NCI-H146 (cell line): ENCODE measurements at places on chromosomes 11 and 22.
A peak's percentile ranks its signal among the peaks of the same experiment; 100 is the strongest.

DNA sequence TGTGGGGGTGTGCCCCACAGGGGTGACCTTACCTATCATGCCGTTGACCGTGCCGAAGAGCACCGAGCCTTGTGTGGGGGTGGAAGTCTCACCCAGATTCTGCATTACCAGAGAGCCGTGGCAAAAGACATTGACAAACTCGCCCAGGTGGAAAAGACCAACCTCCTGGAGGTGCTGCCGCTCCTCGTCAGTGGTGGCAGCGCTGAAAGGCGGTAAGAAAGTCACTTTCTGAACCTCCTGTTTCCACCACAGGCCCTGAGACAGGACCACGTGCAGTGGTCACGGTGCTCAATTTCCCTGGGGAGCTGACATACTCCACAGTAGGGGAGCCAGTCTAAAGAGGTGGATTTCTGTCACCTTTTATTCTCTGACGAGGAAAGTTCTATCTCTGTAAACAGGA is 7.4 kb upstream of the VWCE start:
- DNase-seq = no peak

DNA sequence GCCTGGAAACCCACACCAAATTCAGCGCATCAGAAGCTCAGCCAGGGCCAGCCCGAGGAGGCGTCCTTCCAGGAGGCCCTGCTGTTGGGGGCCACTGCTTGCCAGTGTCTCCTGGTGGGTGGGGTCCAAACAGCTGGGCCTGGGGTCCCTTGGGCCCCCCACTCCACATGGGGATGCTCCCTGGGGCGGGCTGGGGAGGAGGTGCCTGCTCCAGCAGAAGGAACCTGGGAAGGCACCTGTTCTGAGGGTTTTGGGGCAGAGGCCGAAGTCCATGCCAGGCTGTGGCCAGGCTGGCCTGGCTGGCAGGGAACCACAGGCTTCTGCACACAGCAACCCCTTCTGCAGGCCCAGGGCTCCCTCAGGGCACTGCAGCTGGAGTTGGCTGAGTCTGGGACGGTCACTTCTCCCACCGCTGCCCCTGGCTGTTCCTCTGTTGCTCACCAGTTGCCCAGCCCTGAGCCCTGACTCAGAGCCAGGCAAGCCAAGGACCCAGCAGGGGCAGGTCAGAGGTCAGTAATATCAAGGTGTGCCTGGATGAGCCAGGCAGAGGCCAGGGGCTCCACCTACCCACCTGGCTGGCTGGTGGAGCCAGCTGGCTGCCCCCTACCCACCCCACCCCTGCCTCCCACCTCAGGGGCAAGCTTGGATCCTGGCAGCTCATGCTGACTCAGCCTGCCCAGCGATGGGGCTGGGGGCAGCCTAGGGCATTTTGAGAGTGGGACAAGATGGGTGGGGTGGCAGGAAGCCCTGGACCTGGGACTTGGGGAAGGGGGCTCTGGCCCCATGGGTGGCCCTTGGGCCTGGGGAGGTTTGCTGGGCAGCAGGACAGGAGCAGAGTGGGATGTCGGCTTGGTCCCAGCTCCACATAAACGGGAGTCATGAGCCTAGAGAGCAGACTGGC is 12.0 kb upstream of the PHLDA2 start:
- peak; percentile 12 for DNase-seq

- DNase-seq = no peak
Observed at GRCh38 chr11:97364047-97364446, 974.2 kb downstream of the JRKL start.

GRCh38 chr11:35100013-35100383 is 39.0 kb upstream of the CD44 start:
- DNase-seq = no peak

DNA sequence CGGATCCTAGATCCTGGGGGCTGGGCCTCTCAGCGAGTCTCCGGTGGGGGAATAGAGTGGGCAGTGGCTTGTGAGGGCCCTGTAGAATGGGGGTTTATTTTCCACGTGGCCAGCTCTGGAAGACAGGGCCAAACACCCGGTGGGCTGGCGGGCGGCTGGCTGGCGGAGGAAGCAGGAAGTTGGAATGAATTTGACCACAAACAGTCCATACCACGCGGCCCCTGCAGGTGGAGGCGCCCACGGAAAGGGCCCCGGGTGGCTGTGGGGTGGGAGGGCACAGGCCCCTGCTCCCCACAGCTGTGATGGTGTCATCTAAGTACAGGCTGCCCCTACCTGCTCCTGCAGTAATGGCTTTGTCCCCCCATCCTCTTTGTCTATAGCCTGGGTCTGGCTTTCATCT is 15.1 kb downstream of the MCAT start:
- no peak for DNase-seq

DNA sequence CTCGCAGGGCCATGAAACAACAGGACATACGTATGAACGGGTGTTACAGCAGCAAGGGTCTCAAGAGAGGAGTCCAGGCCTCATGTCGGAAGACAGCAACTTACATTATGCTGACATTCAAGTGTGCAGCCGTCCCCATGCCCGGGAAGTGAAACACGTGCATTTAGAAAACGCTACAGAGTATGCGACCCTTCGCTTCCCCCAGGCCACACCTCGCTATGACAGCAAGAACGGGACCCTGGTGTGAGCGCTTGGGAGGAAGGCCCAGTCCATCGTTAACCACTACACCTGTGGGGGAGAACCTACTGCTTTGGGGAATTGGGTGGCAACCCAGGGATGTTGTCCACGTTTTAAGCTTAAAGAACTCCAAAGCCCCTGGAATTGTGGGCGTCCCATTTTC is 7.2 kb downstream of the C11orf52 start:
- no peak for DNase-seq

- DNase-seq = no peak
Observed at GRCh38 chr11:64998141-64998540, 1.4 kb upstream of the BATF2 start.

DNA sequence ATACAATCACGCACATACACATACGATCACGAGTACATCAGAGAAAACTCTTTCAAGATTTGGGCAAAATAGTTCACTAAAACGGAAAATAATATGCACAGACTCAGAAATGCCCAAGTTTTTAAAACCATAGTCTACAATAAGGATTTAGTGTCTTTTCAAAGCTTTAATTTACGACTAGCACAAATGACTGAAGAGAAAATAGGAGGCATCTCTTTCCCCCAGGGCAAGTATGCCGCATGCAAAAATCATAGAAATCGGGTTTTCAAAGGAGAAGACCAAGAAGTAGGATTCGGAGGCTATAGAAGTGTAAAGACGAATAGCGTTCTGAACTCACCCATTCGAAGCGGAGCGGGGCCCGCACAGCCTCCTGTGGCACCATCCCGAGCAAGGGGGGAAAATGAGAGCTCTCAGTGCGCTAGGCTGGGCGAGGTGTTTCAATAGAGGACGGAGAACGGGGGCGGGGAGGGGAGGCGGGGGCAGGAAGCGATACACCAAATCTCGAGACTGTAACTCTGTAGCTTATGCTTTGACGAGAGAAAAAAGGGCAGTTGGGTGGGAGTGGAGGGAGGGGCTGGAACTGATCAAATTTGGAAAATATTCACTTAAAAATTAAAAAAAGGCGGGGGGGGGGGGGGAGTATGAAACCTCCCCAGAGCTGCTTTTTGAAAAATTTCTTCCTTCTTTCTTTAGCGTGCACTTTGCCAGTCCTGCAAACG is 15.8 kb downstream of the BLID start:
- no peak for DNase-seq

- peak; percentile 17 for DNase-seq
Observed at GRCh38 chr11:48116437-48117228, 100.0 kb upstream of the OR4B1 start.

DNA sequence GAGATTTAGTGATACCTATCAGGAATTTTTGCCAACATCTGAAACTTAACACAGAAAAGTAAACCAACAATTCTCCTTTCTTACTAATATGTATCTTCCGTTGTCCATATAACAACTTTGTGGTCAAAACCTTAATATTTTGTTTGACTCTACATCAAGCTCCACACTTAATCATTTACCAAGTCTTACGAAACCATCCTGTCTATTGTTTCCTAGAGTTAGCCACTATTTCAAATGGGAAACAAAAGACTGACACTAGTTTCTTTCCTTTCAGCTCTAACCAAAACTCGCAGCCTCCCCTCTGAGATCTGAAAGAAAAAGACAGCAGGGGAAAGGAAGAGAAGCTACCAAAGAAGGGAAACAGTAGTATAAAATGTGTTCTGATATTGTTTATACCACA is 26.5 kb upstream of the PRDM10 start:
- no peak for DNase-seq

DNA sequence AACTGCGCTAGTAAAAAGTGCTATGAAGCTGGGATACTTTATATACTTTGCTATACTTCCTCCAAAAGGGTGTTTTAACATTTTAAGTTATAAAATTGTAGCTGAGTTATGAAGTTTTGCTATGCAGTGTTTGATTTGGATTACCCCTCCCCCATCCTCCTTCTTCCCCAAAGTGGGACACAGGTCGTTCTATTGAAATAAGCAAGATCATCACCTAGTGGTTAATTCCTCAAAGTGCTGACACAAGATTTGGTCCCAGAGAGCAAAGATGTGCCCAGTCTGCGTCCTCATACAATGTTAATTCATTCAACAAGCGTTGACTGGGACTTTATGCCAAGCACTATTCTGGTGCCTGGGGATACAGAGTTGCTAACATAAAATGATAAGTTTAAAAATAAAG is 78.5 kb downstream of the SPON1 start:
- DNase-seq = no peak

GRCh38 chr22:38205261-38206128 is 3.7 kb downstream of the MAFF start:
- no peak for DNase-seq

- DNase-seq = no peak
Observed at GRCh38 chr11:29166306-29166705, 850.5 kb downstream of the KCNA4 start.

DNA sequence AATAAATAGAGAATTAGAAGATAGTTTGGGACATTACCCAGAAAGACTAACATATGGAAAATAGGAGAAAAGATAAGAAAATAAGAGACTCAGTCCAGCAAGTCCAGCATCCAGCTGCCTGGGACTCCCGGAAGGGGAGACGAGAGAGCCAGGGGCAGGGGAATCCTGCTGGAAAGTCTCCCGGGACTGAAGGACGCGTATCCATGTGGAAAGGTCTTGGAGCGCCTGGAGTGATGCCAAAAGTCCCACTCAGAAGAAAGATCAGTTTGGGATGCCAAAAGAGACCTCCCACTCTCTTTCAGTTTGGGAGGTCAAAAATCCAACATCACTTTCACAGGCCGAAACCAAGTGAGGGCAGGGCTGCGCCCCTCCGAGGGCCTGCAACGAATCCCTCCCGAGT is 30.7 kb downstream of the LRFN4 start:
- DNase-seq = no peak

GRCh38 chr22:37848587-37849088 is 581 bp upstream of the EIF3L start:
- DNase-seq = peak; percentile 16

- DNase-seq = no peak
Observed at GRCh38 chr11:74462009-74462408, 5.3 kb downstream of the KCNE3 start.

DNA sequence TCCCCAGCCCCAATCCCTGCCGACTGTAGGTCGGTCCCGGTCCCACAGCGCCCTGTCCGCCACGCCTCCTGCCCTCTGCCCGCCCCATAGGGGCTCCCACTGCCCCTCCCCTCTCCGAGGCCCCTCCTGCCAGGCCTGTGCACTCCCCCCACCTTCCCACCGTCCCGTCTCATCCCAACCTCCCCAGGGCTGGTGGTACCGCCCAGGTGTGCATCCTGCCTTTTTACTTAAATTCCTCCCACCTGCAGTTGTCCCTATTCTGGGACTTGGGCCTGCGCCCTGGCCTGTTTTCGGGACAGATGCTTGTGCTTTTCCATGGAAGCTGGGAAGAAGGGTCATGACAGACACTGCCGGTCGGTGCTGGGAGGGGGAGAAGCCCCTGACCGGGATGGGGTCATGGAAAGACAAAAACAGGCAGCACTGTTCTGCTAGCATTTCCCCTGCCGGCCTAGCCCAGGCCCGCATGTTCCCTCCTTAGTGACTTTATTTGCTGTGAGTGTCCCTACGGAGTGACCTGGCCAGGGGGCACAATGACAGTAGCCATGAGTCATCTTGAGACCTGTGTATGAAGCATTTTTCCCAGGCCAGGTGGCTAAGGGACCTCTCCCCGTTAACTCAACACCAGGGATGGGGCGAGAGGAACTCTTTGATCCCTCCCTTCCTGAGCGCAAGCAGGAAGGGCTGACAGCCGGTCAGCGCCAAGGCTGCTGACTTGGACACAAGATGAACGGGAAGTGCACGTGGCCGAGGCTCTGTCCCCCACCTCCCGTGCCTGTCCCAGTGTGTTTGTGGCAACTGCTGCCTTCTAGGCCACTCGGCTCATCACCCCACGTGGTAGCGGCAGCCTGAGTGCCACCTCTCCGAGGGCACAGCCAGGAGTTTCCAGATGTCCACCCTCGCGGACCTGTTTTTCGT is 7.1 kb downstream of the TBX1 start:
- no peak for DNase-seq

DNA sequence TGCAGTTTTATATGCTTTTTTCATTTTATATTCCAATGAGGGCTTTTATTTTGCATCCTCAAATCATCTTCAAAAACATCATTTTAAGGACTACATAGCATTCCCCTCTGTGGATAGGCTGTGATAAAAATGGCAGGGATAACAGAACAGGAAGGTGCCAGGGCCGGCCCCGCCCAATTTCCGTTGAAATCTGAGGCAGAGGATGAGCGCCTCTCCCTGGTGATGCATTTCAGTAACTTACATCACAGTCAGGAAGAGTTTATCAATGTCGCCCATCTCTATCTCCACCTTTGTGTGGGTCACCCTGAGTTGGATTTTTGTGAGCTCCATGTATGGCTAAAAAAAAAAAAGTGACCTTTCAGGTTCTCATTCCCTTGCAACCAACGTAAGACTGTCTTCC is 201.6 kb downstream of the DSCAML1 start:
- DNase-seq = no peak

- no peak for DNase-seq
Observed at GRCh38 chr11:116202922-116203321, 569.9 kb downstream of the BUD13 start.

- DNase-seq = no peak
Observed at GRCh38 chr22:43312608-43313007, 30.6 kb downstream of the SCUBE1 start.

- no peak for DNase-seq
Observed at GRCh38 chr11:40647295-40647694, 812.2 kb downstream of the LRRC4C start.

DNA sequence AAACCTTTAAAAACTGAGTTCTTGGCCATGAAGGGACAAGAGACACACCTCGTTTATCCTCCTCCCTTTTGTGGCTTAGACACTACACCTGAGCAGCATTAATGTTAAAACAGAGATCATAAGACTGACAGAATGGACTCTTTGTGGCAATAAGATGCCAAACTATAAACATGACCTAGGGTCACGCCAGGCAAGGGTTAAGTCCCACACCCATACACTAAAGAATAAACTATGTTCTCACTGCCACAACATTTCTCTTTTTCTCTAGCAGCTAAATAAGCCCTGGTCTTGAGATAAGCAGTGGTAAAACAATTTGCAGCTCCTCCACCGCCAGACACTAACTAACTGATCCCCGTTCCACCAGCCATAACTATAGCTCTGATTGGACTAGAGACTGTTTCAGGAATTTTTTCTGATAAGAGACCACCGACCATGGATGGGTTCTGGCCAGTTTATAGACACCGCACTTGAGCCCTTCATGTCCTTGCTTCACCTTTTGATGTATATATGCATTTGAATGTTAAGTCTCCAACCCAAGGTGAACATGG is 4.9 kb upstream of the SLCO2B1 start:
- no peak for DNase-seq

GRCh38 chr11:68658661-68659060 is 25.7 kb upstream of the GAL start:
- DNase-seq = no peak
